ENCODE measurements at places on chromosomes 4 and X.
A peak's percentile ranks its signal among the peaks of the same experiment; 100 is the strongest.

DNA sequence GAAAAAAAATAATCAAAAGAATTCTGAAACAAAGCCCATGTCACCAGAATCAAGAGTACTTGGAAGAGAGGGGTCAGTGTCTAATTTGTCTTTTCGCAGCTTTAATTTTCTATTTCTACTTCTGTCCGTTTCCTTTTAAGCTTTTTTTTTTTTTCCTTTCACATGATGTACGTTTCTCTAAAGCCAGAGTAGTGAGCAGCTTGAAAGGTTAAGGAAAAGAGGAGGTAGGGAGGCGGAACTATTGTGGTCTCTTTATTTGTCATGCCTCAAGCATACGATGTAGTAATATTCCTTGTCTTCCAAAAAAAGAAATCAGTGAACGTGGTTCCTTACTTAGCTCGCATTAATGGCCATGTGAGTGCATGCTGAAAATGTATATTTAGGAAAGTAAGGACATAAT is 311.5 kb downstream of the TENM3 start:
- DNase-seq = no peak

- DNase-seq = no peak
Observed at GRCh38 chrX:150036181-150036580, 97.9 kb upstream of the EOLA2 start.

- no peak for DNase-seq
Observed at GRCh38 chr4:37989398-37990260, 29.4 kb downstream of the PTTG2 start.

DNA sequence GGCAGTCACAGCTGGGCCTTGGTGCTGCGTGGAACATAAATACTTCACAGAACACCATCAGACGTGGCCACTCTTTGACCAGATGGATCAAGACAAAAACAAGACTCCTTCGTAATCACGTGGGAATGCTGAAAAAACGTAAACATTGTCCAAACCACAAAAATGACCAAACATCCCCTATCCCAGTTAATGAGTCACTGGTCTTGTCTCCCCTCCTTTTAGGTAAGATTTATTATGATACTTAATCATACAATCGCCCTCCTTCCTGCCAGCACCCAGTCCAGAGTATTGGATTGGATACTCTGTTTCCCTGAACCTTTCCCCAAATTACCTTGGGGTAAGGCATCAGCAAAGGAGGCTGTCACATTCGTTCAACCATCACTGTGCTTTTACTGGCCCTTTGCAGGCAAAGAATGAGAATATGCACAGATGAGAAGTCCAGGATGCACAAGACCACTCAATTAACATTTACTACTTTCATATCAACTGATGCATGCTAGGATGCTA is 601 bp upstream of the TCEANC start:
- DNase-seq = no peak

GRCh38 chr4:70538869-70539268 is 20.5 kb downstream of the AMTN start:
- no peak for DNase-seq

DNA sequence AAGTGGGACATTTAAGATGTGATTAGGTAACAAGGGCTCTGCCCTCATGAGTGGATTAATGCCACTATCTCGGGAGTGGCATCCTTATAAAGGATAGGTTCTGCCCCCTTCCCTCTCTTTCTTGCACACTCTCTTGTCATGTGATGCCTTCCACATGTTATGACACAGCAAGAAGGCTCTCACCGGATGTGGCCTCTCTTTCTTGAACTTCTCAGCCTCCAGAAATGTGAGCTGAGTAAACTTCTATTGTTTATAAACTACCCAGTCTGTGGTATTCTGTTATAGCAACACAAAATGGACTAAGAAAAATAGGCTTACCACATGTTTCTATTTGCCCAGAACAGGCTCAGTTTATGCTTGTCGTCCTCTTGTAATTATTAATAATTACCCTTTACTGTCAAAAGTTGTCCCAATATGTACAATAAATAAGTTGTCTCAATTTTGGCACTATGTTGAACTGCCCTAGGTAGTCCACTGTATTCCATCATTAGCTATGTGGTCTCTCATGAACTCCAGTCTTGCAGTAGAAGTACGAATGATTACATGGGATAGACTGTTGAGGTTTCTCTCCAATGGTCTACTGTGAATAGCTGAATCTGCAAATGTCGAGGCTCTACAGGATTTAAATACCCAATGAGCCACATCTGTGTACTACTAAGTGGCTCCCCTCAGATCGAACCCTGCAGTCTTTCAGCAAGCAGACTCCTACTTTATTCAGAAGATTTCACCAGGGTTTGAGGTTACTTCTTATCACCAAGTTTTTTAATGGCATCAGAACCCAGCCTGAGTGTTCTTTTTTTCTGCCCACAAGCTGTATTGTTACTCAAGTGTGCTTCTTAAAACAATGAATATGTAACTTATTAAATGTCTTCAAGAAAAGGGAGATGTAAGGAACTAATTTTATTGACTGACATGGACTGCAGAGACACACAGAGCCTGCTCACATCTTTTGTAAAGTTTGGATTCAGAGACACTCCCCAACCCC is 102.0 kb upstream of the LEF1 start:
- DNase-seq = no peak

DNA sequence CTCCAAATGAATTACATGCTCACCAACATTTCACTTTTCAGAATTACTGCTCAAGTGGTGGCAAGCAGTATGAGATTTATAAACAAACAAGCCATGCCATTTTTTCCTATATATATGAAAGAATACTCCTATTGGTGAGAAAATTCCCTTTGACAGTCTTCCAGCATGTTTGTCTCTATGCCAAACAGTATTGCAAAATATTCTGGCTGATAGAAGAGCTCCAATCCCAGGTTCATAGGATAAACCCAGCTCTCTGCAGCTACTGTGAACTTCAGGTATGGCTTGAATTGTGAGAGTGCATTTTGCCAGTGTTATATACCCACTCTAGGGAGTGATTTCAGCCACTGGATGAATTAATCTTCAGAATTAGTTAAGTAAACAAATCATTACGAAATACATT is 108.8 kb downstream of the MAGEC2 start:
- no peak for DNase-seq

- no peak for DNase-seq
Observed at GRCh38 chr4:59973492-59973891, 1226.6 kb upstream of the ADGRL3 start.

DNA sequence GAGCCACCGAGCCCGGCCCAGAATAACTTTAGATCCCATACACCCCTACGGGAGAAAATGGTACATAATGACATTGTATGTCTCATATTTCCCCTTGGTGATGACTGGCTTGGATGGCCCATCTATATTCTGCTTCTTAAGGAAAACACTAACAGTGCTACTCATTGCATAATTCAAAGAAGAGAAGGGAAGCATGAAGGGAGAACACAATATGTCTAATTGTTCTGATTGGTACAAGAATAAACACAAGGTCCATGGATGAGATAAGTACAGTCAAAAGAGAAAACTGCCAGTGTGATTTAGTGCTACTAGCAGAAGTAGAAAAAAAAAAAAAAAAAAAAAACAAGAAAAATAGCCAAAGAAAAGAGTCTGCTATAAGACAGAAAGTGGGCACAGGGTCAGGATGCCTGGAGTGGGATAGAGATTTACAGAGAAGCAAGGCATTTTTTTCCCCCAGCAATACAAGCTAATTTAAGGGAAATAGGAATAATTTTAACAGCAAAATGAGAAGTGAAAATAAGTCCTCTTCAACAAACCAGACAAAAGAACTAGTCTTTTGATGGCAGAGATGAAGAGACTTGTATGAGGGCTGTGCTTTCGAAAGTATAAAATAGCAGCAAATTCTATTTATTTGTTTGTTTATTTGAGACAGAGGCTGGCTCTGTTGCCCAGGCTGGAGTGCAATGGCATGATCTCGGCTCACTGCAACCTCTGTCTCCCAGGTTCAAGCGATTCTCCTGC is 96.5 kb upstream of the MAP3K15 start:
- DNase-seq = no peak

DNA sequence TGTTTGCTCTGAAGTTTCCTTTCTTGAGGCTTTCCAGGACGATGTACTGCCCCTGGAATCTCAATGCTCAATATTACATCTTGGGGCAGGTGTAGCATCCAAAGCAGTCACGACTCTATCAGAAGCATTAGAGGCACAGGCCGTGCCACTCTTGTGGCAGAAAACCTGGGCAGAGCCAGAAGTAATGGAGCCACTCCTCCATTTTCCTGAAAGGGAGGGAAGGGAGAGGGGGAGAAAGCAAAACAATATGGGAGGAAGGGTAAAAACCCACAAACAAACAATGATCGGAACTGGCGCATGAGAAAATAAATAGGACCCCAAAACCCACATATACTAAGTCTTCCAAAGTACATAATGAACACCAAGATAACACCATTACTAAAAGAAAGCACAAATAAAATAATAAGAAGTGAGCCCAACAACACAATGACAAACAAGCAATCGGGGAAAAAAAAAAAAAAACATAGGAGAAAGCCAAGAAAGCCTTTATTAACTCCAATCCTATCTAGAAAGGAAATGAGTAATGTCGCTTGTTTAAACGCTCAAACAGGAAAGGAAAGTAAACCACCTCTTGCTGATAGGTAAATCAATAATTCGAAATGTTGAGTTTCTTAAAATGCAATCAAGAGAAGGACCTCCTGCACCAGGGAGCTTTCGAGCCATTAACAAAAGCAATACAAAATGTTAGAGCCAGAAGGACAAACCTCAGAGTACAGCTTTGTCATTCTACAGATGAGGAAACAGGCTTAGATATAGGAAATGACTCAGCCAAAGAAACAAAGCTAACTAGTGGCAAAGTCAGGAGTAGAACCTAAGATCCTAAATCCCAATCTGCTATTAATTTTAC is 117.4 kb downstream of the ATRX start:
- no peak for DNase-seq

DNA sequence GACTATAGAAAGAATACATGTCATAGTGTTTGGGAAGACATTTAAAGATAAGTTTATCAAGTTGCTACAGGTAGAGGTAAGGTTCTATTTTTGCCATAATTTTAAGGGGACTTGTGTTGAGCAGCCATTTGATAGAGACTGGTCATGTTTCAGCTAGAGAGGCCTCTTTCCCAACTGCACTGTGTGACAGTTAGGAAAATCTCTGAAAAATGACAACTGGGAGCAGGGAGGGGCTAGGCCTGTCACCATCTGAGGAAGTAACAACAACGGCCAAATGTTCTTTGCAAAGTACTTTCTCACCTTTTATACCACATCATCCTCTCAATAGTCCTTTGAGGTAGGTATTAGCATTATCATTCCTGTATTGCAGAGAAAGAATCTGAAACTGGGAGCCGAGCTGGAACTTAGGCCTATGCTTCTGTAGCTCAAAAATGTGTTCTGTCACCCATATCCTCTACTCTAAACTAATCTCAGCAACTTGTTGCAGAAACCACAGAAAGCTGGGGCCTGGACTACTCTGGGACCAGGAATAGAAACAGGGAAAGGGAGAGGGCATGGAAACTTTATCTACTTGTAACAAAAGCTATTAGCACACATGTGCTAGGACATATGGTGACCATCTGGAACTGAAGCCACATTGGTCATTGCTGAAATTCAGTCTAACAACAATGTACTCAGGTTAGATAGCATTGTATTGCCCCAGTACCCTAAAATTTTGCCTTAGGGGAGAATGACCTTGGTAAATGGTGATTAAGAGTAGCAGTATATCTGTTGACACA is 198.9 kb downstream of the MID1IP1 start:
- no peak for DNase-seq

- DNase-seq = no peak
Observed at GRCh38 chr4:109978704-109979454, 66.2 kb downstream of the EGF start.

- DNase-seq = peak; percentile 29
Observed at GRCh38 chr4:68373513-68373912, 23.6 kb upstream of the YTHDC1 start.

DNA sequence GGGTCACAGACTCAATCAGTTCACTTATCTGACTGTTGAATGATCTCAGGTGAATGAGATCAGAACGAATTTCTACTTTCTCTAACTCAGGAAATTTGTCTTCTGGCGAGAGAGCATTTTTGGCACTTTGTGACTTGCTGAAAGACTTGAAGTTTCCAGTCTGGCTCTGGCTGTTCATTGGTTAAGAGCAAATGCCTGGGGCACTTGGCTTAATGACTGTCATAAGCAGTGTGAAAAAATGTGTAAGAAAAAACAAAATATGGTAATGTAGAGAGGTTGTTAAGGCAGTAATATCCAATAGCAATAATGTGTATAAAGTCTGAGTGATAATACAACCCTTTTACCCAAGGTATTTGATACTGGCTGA is 71.3 kb upstream of the PGRMC2 start:
- no peak for DNase-seq

DNA sequence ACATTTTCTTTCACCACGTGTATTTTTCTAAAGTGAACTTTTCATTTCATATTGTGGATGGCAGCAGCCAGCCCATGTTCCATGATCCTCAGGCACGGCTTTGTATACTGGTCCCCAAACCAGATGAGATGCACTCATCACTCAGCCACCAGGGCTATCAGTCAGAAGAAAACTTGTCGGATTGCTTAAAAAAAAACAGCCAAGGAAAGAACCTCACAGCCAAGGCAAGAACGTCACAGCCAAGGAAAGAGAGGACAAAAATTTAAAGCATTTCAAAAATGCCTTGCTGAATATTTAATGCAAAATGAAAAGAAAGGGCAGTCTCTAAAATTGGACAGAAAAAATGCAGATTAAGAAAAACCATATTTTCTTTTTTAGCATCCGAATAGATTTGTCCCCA is 333.3 kb downstream of the PDGFC start:
- DNase-seq = no peak

DNA sequence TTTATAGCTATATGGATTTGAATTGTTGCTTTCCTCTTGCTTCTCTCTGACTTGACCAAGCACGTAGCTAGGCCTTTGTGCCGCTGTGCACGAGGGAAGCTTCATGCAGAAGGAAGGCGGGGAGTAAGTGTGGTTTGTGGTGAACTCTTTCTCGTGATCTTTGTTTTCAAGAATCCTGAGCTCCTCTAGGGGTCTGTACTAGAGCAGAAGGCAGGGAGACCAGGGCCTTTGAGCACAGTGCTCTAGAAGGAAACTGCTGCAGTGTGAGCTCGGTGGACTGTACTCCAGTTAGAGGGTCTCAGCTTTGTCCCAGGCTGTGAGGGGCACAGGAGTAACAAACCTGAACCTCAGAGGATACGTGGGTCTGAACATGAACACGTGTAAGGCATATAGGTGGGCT is 49.0 kb downstream of the AGA start:
- DNase-seq = no peak

GRCh38 chr4:38856524-38857337 is at the start of gene TLR6:
TLR6 (minus strand) TSS chr4:38856817; CDS start chr4:38829473, 27,344 bp downstream.
- DNase-seq = peak; percentile 44

GRCh38 chr4:185257086-185257485 is 47.7 kb downstream of the SNX25 start:
- DNase-seq = no peak

DNA sequence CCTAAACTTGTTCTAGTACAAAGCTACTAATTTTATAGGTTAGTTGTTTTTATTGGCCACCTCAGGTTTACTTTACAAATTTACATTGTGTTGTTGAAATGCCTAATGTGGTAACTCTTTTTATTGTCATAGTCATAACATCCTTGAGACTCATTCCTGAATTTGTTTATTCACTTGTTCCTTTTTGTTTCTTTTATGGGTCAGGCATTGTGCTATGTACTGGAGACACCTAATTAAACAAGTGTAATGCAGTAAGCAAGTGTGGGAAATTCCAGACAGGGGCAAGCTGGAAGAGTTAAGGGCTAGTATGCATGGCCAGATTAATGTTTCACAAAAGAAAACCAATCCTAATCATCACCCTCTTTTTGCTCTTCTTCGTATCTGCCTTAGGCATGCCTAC is 30.5 kb upstream of the TTC29 start:
- DNase-seq = no peak
